ENCODE measurements at places on chromosomes 2 and 18. TPM values are rescaled to one million over a fixed set of nuclear protein-coding genes. Genes with fewer than 3 reads are reported as not detected.
A peak's percentile ranks its signal among the peaks of the same experiment; 100 is the strongest.

NXPH2 gene
- 5.6 TPM for polyA plus RNA-seq

MALL gene
- polyA plus RNA-seq = 15.2 TPM

GALNT13 gene
- 2.8 TPM for polyA plus RNA-seq

UGT1A6 gene
- 2.7 TPM for polyA plus RNA-seq

SCN9A gene
- polyA plus RNA-seq = 2.2 TPM

KCNS3 gene
- 9.2 TPM for polyA plus RNA-seq

REG1B gene
- polyA plus RNA-seq = not detected

HOXD10 gene
- polyA plus RNA-seq = 220 TPM

WNT10A gene
- 0.45 TPM for polyA plus RNA-seq

CHRND gene
- 0.96 TPM for polyA plus RNA-seq

DNA sequence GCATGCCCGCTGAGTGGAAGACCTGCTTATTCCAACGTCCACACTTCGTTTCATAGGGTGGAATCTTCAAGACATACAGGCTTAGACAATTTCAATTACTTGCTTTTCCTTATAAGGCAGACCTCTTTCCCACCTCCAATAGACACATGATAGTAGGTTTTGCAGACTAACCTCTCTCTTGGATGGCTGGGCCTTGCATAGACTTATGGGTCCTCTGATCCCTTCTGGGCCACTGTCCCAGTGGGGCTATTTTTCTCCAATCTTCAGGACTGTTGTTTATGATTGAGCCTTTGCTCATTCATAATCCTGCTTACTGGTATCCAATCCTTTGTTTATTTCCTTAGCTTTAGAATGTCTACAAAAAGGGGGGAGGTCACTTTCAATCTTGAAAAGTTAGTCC, 138.9 kb downstream of the FAM210A start:
- DNase-seq = no peak

DNA sequence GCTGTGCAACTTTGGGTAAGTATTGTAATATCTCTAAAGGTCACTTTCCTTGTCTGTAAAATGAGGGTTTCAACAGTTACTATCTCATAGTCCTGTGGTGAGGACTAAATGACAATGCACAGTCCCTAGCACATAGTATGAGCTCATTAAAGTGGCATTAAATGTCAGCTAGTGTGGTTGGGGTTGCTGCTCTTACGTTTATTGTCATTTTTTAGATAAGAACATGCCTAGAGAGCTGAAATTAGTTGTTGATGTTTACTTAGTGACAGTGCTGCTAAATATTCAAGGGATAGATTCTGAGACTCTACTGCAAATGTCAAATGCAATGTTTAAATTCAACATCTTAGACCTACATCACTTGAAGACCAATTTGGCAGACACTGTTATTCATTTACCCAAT, 356.1 kb upstream of the ETAA1 start:
- DNase-seq = no peak

DNA sequence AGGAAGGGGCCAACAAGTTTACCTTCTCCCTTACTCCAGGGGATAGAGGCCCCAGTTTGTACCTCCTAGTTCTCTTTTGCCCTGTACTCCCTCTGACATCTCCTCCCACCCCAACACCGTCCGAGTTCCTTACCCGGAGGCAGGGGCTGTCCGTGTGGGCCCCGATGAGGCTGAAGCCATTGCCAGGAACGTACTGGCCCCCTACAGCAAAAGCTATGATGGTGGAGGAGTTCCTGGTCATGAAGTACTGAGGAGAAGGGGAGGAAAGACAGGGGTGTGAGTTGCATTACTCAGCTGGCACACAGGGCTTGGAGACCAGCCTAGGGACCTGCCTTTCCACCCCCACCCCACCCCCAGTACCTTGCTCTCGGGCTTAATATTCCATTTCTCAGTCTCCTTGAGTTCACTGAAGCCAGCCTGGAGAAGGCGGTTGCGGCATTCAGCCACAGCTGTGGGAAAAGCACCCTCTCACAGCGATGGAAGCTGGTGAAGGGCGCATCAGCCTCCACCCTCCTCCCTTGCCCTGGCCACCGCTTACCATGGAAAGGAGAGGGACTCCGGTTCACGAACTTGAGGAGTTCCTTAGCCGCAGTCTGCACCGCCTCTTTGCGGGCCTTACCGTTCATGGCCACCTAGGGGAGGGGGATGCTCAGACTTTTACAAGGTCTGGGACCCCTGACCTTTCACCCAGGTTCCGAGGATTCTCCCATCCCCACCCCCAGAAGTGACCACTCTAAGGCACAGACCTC, 1.0 kb downstream of the DNPEP start:
- no peak for DNase-seq

DNA sequence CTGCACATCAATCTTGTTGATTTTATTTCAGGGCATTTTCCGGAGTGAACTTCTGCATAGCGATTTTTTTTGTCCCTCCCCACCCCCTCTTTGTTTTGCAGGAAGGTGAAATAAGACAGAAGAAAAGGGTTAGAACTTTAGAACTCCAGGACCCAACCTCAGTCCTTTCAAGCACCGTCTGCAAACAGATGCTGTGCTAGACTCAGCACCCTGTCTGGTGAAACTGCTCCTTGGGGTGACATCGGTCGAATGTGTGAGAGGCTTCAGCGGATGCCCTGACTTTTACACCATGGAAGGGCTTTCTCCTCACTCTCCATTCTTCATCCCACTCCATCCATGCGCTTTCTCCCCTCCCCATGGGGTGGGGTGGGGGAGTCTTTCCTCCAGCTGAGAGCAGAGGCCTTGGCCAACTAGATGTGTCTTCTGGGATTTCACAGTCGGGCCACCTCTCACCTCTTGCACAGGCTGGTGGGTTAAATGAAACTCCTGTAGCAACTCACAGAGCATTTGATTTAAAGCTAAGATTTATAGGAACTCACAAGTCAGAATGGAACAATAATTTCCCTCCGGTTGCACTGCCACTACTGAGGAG, 43.3 kb upstream of the EDAR start:
- DNase-seq = no peak

GRCh38 chr2:113225263-113226259, 51.8 kb downstream of the PSD4 start:
- peak; percentile 91 for DNase-seq

DNA sequence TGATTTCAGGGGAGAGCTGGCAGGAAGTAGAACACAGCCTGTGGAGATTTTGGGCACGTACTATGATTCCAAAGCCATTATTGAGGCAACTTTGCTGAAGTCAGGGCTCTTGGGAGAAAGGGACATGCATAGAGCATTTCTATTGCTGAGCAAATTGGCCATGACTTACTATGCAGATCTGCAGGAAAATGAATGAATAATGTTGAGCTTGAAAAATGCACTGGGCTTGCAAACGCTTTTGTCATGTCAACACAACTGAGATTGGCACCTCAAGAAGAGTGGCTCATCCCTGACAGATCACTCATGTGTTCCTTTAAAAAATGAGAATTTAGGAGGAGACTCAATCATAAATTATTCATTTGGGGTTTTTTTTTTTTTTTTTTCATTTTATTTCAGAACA, 230.5 kb downstream of the MBD2 start:
- DNase-seq = no peak

DNA sequence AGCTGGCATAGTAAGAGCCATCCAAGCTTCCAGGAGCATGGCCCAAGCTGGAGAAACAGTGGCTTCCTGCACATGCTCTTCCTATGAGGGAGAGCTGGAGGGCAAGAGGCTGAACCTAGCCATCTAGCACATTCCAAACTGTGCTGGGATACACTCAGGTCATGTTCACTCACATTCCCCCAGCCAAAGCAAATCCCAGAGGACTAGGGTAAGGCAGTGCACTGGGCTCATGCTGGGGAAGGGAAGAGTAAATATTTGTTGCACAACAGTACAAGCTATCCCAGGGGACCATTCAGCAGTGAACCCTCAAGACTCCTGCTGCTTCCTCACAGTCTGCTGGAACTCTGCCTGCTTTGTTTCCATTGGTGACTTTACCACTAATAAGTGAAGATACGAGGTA, 20.7 kb upstream of the GYPC start:
- no peak for DNase-seq

DNA sequence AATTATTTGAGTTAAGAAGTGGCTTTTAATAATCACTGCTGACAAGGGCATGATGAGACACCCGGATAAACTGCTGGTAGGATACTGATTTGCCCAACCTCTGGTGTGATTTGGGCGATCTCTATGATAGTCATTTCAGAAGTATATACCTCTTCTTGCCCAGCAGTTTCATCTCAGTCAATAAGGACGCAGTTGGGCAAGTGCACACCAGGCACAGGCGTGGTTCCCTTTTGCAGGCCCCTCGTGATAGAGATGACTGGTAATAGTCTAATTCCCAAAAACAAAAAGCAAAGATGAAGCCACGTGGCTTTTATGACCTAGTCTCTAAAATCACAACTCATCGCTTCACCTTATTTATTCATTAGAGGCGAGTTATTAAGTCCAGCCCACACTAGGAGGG, 246.4 kb downstream of the PRKCE start:
- DNase-seq = no peak

DNA sequence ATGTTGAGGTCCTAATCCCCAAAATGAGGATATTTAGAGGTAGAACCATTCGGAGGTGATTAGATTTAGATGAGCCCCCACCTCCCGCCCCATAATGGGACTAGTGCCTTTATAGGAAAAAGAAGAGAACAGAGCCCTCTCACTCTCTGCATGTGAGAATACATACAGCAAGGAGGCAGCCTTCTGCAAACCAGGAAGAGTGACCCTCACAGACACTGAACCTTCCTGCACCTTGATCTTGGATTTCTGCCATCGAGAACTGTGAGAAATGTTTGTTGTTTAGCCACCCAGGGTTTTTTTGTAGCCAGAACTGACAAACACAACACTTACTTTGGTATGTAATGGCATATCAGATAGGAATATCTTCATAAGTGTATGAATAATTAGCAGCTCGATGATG, 83.7 kb downstream of the XIRP2 start:
- no peak for DNase-seq

DNA sequence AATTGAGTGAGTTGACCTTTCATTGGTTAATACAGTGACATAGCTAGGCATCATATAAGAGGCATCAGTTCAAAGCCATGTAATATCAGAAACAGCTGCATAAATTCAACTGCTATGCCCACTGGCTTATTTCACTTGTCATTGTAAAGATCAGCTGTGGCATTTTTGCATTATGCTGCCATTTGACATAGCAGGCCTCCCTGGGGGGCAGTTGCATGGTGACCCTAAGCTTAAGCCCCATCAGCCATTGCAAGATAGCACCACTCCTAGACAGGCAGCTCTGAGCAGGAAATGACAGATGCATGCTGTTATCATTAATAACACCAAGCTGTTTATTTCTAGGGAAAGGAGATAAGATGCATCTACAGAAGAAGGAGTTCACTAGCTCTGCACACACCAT, 233.4 kb upstream of the CNTNAP5 start:
- DNase-seq = no peak

GRCh38 chr2:201854221-201854801, 48.0 kb downstream of the CDK15 start:
- no peak for DNase-seq

GRCh38 chr18:69128566-69128965, 272.1 kb upstream of the DOK6 start:
- DNase-seq = no peak

DNA sequence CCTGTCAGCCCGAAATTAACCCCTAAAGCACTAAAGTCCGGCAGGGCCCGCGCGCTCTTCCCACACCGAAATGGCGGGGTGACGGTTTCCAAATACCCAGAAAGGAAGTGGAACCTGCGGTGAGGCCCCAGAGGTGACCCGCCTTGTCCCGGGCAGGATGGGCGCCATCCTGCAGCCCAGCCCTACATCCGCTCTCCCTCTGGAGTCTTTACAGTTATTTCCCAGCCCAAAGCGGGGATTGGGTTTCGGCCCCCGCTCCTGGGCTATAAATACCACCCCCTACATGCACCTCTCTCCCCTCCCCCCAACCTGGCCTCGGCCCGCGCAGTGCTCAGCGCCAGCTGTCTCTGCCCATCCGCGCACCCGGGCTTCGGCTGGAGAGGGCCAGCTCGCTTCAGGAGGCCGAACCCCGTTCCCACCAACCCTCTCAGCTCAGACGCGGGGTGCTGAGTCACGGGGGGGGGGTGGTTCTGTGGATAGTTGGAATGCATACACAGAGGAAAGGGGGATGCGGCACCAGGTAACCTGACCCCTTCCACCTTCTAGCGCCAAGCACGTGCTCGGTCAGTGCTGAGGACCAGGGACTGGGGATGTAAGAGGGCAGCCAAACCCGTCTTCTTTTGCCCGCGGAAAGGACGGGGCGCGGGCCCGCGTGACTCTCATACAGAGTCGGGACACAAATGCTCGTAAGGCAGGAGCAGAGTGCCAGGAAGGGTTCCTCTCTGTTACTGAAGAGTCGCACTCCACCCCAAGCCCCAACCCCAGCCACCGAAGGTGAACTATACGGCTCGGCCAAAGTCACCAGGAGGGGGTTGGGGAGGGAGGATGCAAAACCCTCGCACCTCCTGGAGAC, at the start of gene TUBA4B:
Gene TUBA4B (plus strand): TSS at position 344 of the 853 bp plus-strand sequence. CDS start 165 bp downstream, at position 509.
- DNase-seq = no peak

- no peak for DNase-seq
Measured at GRCh38 chr2:73285159-73285739, 971 bp upstream of the FBXO41 start.

DNA sequence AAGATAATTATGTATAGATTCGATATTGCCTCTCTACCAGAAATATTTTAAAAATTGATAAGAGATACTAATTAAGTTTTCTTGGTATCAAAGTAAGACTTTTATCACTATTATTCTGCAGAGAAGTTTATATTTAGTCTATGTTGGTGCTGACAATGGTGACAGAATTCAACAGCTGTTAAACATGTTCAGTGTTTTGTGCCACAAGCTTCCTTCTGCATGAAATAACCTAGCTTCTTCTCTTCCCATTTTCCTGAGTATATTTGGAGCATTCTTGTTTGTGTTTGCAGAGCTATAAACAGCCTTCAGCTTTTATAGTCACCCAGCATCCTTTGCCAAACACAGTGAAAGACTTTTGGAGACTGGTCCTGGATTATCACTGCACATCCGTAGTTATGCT, 229.2 kb upstream of the RAB12 start:
- no peak for DNase-seq

GRCh38 chr18:49652881-49653724, 91.2 kb downstream of the LIPG start:
- DNase-seq = peak; percentile 61

GRCh38 chr2:161316701-161317100, 8.5 kb downstream of the PSMD14 start:
- DNase-seq = no peak

DNA sequence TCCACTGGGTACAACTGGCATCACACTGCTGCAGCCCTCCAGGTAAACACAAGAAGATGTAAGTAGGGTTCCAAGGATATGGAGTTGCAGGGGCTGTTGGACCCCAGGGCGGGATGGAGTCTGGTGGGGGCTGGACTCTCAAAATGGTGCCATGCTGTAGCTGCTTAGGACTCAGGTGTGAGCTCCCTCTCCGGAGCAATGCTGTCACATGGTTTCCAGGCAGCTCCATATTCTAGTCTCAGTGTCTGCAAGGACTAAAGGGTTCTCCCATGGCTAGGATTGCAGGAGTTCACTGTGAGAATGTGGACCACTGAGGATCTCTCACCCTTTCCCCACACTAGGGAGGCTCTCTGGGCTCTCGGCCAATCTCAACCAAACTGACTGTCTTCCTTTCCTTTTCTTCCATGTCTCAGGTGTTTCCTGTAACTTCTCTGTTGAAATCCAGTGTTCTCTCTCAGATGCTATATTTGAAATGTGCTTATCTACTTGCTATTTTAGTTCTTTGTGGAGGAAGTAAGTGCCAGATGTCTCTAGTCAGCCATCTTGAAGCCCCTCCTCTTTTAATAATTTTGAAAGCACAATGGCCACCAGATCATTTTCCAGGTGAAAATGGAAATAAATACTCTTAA, 57.6 kb downstream of the CCNT2 start:
- no peak for DNase-seq

GRCh38 chr2:98515250-98515991, 70.8 kb downstream of the INPP4A start:
- DNase-seq = no peak

GRCh38 chr2:241617431-241618154, 19.4 kb downstream of the THAP4 start:
- DNase-seq = no peak
